ENCODE measurements at places on chromosomes 11 and 22.

- DNase-seq: peak; percentile 78
Observed at GRCh38 chr11:117843666-117844484, 19.3 kb upstream of the FXYD2 start.

- no peak for DNase-seq
Observed at GRCh38 chr11:117704395-117705100, 92.5 kb downstream of the DSCAML1 start.

DNA sequence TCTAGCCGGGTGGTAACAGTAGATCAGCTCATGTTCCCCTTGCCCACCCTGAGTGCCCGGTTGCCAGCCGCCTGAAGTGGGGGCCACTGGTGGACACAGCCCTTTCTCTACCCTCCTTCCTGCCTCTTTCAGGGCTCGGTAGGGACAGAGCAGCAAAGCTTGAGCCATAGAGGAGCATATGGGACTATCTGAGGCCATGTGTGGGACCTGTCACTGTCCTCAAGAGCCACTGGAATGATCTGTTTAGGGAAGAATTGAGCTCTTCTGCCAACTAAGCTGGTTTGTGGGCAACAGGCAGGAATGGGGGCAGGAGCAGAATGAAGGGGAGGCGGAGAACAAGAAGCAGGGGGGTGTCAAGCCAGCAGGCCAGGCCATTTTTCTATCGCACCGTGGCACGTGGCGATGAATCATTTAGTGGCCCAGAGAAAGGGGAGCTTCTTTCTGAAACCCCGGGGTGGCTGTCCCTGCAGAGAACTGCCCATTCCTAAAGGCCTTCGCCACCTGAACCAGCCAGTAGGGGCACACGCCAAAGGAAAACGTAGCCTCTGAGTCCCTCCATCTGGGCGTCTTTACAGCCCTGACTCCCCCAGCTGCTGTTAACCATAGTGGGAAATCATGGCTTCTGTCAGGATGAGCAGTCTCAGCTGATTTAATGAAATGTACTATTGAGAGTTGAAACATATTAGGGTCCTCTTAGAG lies 8.8 kb downstream of the ASPHD2 start:
- DNase-seq: no peak

DNA sequence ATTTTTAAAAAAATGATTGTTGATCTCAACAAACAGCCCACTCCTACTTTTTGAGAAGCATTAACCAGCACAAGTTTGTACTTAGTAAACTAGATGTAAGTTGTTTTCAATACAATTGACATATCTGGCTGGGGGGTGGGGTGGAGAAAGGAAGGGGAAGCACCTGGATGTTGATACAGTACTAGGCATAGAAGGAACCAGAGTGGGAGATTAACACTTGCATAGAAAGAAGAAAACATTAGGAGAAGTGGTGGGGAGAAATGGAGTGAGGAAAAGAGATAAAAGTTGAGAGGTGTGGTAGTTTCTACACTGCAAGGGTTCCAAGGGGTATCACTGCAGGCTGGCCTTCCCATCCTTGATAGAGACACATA lies 10.6 kb upstream of the GAB2 start:
- DNase-seq: no peak

DNA sequence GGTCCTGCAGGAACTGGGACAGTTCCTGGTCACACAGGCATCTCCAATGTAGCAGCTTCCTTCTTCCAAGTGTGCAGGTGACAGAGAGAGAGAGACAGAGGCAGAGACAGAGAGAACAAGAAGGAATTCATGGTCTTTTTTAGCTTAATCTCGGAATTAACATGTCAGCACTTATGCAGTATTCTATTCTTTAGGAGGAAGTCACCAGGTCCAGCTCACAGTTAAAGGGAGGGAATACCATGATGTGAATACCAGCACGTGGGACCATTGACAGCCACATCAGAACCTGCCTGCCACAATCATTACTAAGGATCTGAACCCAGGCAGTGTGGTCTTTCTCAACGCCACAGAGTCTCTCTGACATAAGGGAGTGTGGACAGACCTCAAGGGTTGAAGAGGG lies 341.6 kb downstream of the MN1 start:
- DNase-seq: no peak

- DNase-seq: no peak
Observed at GRCh38 chr11:10181811-10182210, 112.2 kb downstream of the SBF2 start.

DNA sequence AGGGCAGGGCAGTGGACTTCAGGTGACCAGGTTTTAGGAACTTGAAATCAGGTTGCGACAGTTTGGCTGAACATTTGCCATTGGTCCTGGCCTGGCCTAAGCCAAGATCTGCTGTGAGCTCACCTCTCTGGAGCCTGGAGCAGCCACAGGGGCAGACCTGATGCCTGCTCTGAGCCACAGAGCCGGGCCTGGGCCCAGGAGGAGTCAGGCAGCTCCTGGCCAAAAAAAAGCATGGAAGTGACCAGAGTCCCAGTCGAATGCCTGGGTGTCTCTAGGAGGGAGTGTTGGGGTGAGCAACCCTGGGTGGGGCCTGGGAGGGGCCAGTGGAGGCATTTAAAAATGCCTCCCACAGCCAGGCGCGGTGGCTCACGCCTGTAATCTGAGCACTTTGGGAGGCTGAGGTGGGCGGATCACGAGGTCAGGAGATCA lies 6.0 kb upstream of the OMP start:
- no peak for DNase-seq

- no peak for DNase-seq
Observed at GRCh38 chr22:49968313-49968830, 7.8 kb downstream of the PIM3 start.

DNA sequence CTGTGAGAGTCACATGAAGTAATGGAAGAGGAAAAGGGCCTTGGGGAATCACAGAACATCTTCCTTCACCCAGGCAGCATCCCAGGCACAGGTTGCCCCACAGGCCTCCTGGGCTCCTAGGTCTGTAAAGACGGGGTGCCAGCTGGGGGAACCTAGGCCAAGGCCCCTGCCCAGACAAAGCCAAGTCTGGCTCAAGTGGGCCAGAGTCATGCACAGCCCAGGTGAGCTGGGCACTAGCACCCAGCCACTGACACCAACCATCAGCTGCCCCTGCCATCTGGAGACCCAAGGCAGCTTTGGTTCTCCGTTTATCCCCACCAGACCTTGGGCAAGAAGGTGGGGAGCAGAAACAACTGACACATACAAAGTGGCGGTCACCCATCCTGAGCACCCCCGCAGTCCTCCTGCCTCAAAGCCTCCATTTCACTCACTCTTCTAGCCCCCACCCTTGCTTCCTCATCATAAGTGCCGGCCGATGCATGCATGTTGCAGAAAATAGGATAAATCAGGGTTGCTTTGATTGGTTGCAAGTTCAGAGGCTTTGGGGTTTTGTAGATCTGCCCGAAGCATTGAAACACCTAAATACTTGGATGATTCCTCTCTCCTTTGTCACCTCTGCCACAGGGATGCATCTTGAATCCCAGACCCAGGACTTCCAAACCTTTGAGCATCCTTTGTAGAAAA lies 26.5 kb upstream of the TMPRSS4 start:
- no peak for DNase-seq

DNA sequence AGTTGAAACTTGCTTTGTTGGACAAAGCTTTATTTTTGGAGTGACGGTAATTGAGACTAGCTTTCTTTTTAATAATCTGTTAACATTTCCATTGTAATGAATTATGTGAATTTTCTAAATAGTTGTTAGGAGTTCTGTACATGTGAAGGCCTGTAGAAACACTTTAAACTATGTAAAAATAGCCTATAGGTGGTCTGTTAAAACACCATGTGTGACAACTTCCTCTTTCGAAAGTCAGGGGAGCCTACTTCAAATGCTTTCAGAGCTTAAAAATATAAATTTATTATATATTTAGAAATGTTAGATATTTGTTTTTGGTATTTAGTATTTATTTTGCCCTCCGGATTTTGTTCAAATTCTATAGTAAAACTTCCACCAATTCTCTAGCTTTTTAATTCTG lies 28.7 kb downstream of the DDIAS start:
- no peak for DNase-seq

DNA sequence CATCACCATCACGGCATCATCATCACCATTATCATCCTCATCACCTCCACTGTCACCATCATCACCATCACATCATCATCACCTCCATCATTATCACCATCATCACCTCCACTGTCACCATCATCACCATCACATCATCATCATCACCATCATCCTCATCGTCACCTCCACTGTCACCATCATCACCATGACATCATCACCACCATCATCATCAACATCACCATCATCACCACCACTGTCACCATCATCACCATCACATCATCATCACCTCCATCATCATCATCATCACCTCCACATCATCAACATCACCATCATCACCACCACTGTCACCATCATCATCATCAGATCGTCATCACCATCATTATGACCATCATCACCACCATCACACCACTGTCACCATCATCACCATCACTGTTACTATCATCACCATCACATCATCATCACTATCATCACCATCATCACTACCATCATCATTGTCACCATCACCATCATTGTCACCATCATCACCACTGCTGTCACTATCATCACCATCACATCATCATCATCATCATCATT lies 32.8 kb downstream of the PARVG start:
- DNase-seq: no peak

- DNase-seq: no peak
Observed at GRCh38 chr11:100066399-100066798, 620.7 kb upstream of the ARHGAP42 start.

- DNase-seq: no peak
Observed at GRCh38 chr11:14972581-14973495, 687 bp upstream of the CALCA start.
